ENCODE measurements at places on chromosomes 3 and 15. TPM values are rescaled to one million over a fixed set of nuclear protein-coding genes. Genes with fewer than 3 reads are reported as not detected.

CDC25A gene
- total RNA-seq = 0.80 TPM

GOLGA8T gene
- total RNA-seq = not detected

INSYN1 gene
- 1.9 TPM for total RNA-seq

FYCO1 gene
- total RNA-seq = 48.2 TPM

C15orf62 gene
- 4.7 TPM for total RNA-seq

OPA1 gene
- 58.2 TPM for total RNA-seq

HACD2 gene
- 29.5 TPM for total RNA-seq

CCDC39 gene
- not detected for total RNA-seq

PDZRN3 gene
- total RNA-seq = 37.6 TPM

EFCC1 gene
- 1.6 TPM for total RNA-seq

ABHD5 gene
- total RNA-seq = 47.9 TPM

OXTR gene
- total RNA-seq = 250 TPM

DLL4 gene
- total RNA-seq = 3.5 TPM

PDCD7 gene
- 24.4 TPM for total RNA-seq

MCF2L2 gene
- total RNA-seq = 0.64 TPM

Data from breast epithelium (tissue), 4 donors.